ENCODE measurements at places on chromosomes 7 and 10.

- no peak for DNase-seq
Observed at GRCh38 chr10:132628966-132629900, 91.6 kb downstream of the INPP5A start.

DNA sequence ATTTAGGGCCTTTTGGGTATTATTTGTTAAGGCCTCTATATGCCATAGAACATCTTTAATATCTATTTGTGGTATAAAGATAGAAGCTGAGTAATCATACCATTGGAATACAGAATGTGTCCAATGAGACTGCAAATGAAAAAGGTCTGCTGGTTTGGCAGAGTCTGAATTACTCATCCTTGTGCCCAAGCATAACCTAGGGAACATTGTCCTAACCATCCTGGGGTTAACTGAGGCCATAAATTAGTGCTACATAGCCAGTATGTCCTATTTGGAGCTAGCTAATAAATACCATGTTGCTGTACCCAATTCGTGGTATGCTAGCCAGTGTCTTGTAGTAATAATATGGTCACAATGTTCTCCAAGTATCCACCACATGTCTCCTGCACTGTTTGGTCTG lies 117.1 kb downstream of the ANKRD26 start:
- no peak for DNase-seq

DNA sequence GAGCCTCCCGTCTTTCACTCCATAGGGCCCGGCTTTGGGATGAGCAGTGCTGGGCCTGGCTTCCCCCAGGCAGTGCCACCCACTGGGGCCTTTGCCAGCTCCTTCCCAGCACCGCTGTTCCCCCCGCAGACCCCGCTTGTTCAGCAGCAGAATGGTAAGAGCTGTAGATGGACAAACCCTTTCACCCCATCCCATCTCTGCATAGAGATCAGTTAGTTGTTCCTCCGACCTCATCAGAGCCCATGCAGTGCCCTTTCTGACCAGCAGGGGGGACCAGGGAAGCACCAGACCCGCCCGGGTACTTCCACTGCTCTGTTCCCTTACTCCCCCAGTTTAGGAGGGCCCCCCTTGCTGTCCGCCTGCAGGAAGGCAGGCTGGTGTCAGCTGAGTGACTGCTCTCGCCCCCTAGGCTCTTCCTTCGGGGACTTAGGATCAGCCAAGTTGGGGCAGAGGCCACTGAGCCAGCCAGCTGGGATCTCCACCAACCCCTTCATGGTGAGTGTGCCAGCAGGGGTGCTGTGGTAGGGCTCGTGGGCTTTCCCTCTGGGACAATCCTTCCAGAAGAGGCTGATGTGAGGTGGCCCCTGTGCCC lies 9.8 kb downstream of the SAP25 start:
- no peak for DNase-seq

DNA sequence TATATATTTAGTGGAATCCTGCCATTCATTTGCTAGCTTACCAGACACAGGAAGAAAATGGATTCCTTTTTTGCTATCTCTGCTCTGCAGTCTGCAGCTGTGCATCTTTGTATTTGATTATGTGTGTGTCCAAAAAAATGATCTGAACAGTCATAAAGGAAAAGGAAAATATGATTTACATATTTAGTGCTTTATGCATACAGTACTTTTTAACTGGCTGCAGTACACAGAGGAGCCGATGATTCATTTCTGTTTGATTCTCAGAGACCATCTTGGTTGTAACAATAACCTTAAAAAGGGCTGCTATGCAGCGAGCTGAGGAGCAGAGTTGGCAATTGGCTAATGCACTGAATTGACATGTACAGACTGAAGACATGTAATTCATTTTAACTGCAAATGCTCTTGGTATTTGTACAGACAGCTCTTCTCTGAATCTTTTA lies 151.3 kb upstream of the FZD1 start:
- no peak for DNase-seq

DNA sequence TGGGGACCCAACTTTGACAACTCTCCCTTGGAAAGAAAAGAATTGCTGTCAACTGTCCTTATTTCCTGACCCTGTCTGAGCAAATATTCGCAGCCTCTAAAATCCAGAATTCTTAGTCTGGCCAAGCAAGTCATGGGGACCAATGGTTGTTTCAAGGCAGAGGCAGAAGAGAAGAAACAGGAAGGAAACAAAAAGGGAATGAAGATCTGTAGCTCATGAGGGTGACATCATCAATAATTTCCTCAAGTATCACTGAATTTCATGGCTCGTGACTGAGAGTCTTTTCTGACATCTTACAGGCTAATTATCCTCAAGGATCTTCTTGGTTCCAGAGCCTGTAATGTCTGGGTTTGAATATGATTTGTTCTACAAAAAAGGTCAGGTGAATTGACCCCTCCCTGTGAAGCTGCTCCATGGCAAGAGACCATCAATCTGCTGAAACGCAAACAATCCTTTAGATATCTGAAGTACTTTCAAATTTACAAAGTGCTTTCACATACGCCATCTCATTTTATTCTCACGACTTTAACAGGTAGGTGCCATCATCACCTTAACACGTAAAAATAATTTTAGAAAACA lies 5.8 kb downstream of the CDK6 start:
- no peak for DNase-seq

All from cerebellar nuclear complex (tissue), 1 donor.